RPMI7951 (cell line): ENCODE measurements at places on chromosomes 7 and 10. TPM values are rescaled to one million over a fixed set of nuclear protein-coding genes. Genes with fewer than 3 reads are reported as not detected.

Gene TRPV5
- not detected in 2 replicates for total RNA-seq

GRCh38 chr7:25069900-25070443 is 55.1 kb downstream of the CYCS start:
- DNase-seq = peak; percentile 87

GRCh38 chr7:104231054-104232046 is 23.5 kb upstream of the ORC5 start:
- peak; percentile 57 for DNase-seq

GRCh38 chr7:73831834-73832651 is 1.2 kb downstream of the CLDN4 start:
- no peak for DNase-seq

DNA sequence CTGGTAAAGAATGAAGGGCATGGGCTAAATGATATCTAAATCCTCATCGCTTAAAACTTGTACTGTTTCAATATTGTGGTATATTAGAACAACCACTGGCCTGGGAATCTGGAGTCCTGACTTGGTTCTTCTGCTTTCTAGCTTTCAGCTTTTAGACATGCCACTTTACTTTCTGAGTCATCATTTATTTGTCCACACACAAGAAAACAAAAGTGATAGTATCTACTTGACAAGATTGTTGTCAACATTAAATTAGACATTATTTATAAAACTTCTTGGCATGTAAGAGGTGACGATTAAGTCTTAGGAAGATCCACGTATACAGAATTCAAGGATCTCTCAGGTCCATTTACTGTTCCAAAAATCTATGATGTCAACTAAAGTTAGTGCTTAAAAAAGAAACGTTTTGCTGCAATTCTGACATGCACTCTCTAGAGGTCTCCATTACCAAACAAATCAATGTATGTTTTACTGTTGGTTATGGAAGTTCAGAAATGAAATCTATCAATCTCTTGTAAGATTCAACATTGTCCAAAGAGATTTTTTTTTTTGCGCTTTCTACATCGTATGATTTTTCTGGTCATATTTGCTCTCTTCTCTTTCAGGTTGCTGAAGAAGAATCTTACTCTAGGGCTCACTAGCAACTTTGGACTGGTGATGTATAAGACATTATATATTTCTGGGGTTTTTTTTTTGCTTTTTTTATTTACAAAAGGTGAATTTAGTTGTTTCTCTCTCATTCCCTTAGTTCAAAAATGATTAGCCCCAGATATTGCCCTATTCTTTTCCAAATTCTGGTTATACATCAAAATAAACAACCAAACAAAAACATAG is 53.6 kb upstream of the DYNC1I1 start:
- DNase-seq = peak; percentile 29

GRCh38 chr7:113800826-113801225 is 118.0 kb downstream of the PPP1R3A start:
- no peak for DNase-seq

- no peak for DNase-seq
These were observed 3.4 kb upstream of the PNPLA8 start for GRCh38 chr7:108529341-108529740.

DNA sequence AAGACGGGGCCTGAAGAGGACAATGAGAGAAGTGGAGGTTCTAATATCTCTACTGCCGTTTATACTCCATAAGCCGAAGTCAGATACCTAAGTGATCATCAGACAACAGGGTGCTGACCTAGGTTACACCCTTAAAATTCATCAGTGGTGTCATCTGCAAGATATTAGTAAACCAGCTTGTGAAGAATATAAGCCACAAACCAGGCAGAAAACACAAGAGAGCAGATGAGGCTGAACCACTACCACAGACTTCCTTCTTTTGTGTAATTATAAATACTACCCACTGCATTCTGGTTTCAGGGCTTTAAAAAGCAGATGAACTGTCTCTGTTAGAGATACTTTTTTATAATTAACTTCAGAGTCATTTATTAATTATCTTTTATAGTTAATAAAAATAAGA is 69.0 kb upstream of the LRRC17 start:
- no peak for DNase-seq

DNA sequence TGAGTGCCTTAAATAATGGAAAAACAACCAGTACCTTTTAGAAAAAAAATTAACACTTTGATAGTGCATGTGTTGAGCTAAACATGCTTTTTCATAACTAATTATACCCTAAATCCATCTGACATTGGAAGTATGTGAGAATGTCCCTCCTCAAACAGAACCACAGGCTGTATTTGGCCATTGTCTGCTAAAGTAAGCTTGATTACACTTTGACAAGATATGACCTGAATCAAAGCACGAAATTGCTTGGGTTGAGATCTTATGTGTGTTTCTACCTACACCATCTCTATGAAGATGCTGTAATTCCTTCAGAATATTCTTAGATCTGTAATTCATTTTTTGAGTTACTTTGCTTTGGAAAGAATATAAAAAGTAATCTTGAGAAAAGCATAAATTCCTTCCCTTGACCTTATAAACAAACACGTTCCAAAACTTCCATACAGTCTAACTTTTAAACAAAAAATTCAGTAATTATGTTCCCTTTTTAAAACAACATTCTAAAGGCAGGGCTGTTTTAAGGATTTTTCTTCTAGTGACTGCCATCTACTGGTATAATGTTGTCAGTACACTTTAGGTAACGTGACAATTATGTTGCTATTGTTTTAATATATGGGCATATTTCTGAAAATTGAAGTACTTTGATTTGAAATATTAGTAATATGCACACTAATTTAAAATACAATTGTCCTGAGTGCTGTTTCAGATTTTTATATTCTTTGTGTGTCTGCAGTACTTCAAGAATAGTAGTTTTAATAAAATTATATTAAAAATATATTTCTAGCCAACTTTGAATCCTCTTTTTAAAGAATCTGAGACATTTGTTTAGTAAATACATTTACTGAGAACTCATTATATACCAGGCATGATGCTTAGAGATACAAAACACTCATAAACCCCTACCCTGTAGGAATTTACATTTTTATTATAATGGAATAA is 20.9 kb downstream of the CD36 start:
- DNase-seq = peak; percentile 41

GRCh38 chr10:129676014-129676413 is 209.0 kb downstream of the MGMT start:
- DNase-seq = no peak
